ENCODE measurements at places on chromosomes 1 and 21.

- DNase-seq, result no peak
These were observed 299.7 kb downstream of the GRIK1 start for GRCh38 chr21:29640080-29640508.

- DNase-seq, result no peak
These were observed 263.3 kb downstream of the MRPL39 start for GRCh38 chr21:25343774-25344545.

GRCh38 chr1:6279613-6280383, 18.9 kb upstream of the GPR153 start:
- no peak for DNase-seq

DNA sequence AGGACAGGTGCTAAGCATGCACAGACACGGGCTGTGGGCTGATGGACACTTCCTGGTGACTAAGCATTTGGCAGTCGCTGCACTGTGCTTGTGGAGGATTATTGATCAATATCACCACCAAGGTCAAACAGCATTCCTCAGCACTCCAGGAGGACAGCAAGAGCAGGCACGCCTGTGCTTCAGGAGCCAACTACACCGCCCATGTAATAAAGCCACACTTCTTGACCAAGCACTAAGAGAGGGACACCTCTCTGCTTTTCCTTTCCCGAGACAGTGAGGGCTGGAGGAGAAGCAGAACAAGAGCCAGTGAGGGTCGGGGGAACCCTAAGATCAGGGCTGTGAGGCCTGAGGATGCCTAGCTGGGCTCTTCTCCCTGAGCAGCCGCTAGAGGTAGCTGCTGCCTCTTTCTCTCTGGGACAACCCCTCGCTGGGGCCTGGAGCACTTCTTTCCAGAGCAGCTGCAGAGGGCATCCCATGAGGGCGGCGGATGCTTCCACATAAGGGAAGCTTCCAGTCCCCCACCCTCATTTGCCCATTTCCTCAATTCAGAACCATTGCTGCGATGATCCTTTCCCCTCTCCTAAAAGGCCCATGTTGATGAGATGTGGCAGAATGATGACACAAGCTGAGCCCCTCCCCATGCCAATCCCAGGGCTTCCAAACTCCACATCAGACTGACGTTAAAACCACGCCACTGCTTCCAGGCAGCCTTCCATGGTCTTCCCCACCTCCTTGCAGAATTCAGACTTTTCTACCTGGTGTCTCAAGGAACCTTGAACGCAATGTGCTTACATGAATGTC, 19.1 kb downstream of the RAB7B start:
- peak; percentile 36 for DNase-seq

DNA sequence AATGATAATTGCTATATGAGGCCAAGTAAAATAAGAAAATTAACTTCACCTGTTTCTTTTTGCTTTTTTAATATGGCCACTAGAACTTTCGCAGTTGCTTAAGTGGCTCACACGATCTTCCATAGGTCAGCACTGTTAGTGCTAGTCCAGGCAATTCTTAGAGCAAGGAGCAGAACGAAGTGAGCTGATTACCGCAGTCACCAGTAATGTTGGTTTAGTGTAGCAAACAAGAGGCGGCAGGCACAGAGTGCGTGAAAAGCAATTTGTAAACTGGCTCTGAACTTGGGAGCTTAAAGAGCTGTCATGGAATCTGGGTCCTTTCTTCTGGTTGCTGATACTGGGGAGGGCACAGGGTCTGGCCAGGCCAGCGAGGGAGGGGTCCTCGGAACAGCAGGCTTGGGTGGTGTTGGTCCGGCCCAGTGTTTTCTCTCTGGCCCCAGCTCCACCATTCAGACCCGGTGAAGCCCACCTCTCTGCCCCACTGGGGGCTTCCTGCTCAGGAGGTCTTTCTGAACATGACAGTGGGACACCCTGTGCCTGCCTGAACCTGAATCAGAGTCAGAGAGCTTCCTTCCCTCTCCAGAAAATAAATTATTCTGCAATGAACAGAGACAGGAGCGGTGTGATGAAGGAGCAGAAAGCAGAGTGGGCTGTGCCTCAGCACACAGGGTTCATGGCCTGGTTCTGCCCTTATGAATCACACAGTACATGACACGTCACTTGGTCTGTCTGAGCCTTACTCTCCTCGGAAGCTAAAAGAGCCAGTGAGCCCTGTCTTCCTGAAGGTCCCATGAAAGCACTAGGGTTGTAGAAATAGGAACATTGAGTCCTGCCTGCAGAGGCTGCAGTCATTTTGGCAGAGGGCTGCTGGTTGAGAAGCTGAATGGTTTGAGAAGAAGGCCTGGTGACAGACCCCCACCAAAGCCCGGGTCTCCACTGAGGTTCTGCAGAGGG, 11.9 kb downstream of the ETS2 start:
- no peak for DNase-seq

GRCh38 chr1:162256287-162256686, 120.4 kb downstream of the SPATA46 start:
- no peak for DNase-seq

GRCh38 chr1:218476385-218476784, 131.2 kb downstream of the TGFB2 start:
- no peak for DNase-seq

- DNase-seq, result no peak
These were observed 144.2 kb downstream of the SYT2 start for GRCh38 chr1:202565890-202566602.

GRCh38 chr1:117447661-117448060, 80.4 kb downstream of the MAN1A2 start:
- DNase-seq, result no peak

DNA sequence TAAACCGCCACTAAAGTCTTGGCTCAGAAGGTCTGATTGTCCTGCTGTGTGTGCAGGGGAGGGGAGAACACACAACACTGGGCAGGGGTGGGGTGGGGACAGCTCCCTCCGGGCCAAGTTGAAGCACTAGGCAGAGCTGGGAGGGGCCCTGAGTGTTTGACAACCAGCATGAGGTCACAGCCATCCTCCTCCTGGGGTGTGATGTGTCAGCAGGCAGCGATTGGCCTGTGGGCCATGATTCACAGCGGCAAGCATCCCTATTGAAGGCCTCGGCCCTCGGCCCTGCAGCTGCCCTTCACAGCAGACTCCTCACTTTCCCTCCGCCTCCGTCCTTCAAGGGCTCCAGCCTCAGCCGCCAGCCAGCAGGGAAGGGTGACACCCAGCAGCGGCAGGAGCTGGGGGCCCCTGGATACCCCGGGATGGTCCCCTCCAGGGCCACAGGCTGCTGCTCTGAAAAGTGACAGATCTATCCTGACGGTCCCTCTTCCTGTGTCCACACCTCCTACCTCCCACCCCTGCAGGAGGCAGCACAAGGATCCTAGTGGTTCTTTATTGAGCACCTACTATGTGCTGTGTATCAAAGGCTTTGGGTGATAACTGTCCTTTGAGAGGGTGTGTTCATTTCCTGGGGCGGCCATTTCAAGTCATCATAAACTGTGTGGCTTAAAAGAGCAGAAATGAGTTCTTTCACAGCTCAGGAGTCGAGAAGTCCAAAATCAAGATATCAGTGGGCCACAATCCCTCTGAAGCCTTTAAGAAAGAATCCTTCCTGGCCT, 66.0 kb upstream of the SLC25A33 start:
- peak; percentile 25 for DNase-seq

DNA sequence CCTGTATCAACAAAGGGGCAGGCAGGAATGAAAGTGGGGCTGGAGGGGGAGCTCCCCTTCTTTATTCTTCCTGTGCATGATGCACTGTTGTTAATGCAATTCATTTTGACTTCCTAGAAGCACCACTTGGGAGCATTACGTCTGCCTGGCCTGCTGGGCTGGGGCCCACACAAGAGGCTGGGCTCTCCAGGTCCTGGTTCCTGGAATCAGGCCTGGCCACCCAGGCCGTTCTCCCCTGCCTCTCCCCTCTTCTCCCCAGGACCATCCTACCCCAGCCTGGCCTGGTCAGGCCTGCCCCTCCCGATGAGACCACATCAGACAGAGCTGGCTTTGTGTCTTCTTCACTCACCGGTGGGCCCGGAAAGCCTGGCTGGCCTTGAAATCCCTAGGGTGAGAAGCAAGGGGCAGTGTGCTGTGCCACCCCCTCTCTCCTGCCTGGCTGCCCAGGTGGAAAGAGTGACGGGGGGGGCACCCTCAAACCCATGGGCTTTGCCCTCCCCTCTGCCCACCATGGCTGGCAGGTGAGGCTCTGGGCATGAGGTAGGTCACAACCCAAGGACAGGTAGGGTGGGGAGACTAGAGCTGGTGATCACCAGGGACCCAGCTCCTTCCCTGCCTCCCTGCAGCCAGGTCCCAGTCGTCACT, 20.7 kb upstream of the PEF1 start:
- DNase-seq, result no peak

DNA sequence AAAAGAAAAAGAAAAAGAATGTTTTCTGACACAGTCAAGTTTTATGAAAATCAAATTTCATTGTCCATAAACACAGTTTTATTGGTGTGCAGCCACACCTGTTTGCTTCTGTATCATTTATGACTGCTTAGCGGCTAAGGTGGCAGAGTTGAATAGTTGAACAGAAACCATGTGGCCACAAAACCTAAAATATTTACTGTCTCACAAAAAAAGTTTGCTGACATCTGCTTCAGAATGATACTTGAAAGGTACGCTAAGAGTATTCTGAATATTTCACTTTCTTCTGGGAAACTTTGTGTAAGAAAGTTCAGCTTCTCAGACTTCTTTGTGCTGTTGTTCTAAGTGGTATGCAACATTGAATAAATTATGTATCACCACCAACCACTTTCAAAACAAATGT, 6.2 kb downstream of the KCNK1 start:
- DNase-seq, result no peak

- no peak for DNase-seq
These were observed 240.2 kb downstream of the USH2A start for GRCh38 chr1:216183007-216183406.

DNA sequence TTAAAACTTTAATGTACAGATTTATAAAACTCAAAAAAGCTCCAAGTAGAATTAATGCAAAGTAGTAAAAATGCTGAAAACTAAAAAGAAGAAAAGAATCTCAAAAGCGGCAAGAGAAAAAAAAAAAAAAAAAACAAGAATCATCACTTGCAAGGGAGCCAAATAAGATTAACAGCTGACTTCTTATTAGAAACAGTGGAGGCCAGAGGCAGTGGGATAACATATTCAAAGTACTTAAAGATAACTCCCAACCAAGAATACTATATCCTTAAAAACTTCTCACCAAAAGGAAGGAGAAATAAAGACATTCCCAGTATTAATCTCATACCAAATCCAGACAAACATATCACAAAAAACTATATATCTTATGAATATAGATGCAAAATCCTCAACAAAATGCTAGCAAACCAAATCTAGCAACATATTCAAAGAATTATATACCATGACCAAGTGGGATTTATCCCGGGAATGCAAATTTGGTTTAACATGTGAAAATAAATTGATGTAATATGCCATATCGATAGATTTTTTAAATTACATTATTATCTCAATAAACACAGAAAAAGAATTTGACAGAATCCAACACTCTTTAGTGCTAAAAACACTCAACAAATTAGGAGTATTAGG, 62.7 kb downstream of the CAMK2N1 start:
- DNase-seq, result no peak

DNA sequence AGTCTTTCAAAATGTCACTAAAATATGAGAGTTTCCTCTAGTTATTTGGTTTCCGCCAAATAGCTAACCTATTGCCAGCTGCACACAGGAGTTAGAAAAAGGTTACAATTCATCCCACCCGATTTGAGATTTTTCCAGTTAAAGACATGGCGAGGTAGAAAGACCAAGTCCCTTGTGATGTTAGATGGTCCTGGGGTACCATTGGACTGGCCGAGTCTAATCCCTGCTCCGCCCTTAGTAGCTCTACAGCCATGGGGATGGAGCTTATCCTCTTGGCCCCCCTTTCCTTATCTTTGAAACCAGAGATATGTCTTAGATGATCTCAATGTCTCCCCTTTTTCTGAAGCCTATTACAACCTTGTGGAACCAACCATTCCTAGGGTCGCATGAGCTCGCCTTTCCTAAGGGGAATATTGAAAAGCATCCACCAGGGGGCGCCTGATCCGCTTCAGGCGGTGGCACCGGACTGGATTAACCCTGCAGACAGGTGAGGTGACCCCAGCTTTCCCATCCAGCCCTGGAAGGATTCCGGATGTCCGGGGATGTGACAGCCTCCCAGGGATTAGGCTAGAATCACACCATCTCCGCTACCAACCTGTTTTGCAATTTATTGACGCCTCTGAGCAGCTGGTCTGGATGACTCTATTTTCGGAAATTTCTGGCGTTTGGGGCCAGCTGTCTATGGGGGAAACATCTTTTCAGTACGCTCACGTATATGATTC, 68.3 kb upstream of the SIM2 start:
- DNase-seq, result peak; percentile 48

GRCh38 chr1:246373828-246374569, 133.1 kb downstream of the SMYD3 start:
- no peak for DNase-seq

- DNase-seq, result no peak
These were observed 653 bp downstream of the CASP9 start for GRCh38 chr1:15523104-15524020.

All from stimulated activated CD4-positive, alpha-beta T cell treated with anti-CD3 and anti-CD28 coated beads, Interleukin-1b, Interleukin-23, amount 100 ng/mL, for 48 hours (primary cell).